Glutamatergic neuron (in vitro differentiated cells): ENCODE measurements at places on chromosomes 7 and 10. TPM values are rescaled to one million over a fixed set of nuclear protein-coding genes. Genes with fewer than 3 reads are reported as not detected.

The TUBB8 gene
- total RNA-seq, result 1.1 TPM

The NODAL gene
- total RNA-seq, result not detected

The MTERF1 gene
- 17.0 TPM for total RNA-seq

The TACC2 gene
- total RNA-seq, result 499 TPM

The PCGF6 gene
- 7.4 TPM for total RNA-seq

The CACNB2 gene
- 3.2 TPM for total RNA-seq

The GPRIN2 gene
- total RNA-seq, result 3.0 TPM

DNA sequence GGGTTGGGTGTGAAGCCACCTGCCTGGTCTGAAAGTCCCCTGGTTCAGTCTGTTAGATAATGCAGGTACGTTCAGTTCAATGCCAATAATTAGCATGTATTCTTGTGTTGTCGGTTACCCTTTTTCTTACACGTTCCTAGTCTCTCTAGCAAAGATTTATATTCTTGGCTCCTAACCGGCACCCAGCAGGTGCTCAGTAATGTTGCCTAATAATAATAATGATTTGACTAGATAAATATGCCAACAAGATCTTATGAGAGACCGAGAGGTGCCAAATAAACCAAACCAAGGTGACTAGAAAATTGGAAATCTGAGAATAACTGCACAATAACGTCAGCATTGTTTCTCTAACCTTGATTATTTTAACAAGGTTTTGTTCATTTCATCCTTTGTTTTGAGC, 1.1 kb upstream of the SMIM30 start:
- DNase-seq, result no peak

The ZNF365 gene
- total RNA-seq, result 0.76 TPM

DNA sequence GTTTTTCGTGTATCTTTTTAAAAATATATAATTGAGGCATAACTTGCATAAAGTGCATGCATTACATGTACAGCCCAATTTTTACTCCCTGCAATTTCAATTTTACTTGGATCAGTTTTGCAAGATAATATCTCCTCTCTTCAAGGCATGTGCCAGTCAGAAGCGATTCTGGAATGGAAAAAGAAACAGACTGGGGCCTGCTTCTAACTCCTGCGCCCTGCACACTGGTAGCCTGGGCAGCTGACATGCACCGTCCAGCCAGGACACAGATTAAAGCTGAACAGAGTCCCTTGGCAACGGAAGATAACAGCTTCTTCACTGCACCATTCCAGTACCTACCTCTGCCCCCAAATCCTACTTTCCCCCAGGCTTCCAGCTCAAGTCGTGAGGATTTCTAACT, 182.1 kb downstream of the FAM107B start:
- no peak for DNase-seq

DNA sequence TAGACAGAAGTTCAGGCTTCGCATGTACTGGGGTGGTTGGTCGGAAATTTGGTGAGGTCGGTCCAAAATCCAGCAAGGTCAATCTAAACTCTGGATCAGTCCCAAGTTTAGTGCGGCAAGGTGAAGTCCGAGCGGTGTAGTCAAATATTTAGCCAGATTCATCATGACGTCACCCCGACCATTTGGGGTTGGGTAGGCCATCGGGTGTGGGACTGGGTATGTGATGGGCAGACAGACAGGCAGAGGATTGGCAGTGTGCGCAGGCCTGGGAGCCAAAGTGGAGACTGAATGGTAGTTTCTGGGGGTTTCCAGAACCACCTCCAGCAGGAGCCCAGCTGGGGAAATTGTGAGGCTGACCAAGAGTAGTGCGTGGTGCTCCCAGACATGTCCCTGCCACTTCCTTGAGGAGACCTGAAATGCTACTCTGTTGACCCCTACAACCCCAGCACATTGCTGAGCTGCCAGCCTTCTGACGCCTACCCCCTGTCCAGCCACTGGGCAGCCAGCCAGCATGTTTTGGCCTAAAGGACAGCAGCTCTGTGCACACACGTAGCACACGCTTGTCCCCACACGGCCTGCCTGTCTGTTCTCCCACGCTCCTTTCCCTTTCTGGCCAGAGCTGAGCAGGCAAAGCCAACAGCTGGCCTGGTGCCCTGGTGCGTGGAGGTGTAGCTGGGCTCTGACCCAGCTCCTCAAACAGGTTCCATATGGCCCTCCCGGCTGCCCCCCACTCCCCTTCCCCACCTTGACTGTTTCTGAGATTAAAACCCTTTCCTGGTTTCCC, 55.9 kb downstream of the FAM241B start:
- DNase-seq, result no peak

DNA sequence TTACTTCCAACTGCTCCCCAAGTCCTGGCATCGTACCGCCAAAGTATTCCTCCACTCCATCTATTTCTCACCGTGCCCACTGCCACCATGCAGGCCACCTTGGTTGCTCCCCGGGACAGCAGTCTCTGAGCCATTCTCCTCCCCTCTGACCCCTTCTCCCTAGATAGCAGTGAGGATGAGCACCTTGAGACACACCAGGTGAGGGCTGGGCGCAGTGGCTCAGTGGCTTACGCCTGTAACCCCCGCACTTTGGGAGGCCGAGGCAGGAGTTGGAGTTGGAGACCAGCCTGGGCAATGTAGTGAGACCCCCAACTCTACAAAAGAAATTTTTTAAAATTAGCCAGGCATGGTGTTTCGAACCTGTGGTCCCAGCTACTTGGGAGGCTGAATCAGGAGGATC, 4.2 kb downstream of the SLC29A4 start:
- no peak for DNase-seq

DNA sequence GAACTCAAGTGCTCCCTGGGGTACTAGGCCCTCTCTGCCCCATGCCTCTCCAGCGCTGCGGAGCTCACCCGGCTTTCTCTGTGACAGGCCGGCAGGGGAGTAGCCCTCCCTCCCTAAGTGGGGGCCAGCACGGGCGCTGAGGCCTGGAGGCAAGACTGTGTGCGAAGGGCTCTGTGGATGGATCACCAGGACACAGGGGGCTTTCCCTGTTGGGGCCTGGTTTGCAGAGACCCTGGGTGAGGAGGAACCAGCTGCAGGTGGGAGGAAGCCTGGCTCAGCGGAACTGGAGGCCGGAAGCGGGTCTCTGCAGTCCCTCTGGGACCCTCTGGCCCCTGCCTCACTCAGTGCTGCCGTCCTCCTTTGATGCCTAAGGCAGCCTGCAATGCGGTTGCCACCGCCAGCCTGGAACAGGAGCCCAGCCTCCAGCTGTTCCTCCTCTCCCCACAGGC, 106.0 kb downstream of the CYTH3 start:
- peak; percentile 54 for DNase-seq

DNA sequence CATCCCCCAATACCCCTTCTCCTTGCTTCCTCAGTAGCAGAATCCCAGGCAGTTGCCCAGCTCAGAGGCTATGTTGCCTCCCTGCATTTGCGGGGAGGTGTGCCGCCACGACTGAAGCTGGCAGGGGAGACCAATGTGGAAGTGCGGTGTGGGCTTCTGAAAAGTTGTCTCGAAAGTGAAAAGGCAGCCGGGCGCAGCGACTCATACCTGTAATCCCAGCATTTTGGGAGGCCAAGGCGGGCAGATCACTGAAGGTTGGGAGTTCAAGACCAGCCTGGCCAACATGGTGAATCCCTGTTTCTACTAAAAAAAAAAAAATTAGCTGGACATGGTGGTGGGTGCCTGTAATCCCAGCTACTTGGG, 15.9 kb upstream of the PFKFB3 start:
- DNase-seq, result no peak

DNA sequence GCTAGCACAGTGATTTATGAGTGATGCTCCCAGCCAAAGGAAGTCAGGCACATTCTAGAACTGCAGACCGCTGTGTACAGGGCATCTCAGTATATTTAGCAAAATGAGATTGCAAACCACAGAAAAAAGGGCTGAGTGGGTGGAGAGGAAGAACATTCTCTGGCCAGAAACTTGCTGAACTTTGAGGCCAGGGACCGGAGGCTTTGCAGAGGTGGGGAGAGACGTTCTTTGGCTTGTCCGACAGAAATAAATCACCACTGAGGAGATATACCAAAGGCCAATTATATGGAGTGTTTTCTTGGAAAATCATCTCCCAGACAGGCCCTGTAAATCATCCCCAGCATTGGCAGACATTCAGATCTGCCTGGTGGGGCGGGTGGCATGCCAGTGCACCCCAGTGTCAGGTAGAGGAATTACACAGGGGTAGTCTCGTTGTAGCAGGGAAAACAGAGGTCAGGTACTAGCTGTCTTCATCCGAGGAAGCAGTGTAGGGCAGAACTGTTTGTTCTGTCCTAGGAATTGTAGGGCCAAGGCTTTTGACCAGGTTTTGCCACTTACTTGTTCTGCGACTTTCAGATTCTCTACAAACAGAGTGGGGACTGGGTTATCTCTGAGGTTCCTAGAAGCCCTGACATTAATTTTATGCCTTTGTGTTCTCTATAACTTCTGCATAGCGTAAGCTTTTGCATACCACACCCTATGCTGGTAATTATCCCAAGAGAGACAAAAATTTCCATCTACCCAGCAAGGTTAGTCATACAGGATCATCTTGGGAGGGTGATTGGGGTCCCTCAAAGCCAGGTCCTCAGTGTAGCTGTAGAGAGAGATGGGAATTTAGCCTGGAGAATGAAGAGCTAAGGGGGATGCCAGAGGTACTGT, 655.6 kb downstream of the LRMDA start:
- no peak for DNase-seq

The SRGN gene
- total RNA-seq, result not detected

DNA sequence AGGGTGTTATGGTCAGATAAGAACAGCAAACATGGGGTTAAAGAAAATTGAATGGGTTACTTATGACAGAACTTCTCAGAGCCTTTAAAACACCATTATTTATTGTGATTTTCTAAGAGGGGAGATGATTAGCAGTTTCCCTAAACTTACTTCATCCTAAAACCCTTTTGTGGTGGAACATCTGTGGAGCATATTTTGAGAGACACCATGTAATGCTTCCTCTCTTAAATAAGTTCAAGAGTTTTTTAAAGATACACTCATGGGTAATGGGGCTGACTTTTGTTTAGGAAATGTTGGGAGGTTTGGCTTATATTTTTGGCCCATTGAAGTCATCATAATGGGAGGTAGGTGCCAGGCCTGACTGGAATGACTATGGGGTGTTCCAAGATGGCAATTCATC, 8.4 kb upstream of the PDCD4 start:
- DNase-seq, result no peak

DNA sequence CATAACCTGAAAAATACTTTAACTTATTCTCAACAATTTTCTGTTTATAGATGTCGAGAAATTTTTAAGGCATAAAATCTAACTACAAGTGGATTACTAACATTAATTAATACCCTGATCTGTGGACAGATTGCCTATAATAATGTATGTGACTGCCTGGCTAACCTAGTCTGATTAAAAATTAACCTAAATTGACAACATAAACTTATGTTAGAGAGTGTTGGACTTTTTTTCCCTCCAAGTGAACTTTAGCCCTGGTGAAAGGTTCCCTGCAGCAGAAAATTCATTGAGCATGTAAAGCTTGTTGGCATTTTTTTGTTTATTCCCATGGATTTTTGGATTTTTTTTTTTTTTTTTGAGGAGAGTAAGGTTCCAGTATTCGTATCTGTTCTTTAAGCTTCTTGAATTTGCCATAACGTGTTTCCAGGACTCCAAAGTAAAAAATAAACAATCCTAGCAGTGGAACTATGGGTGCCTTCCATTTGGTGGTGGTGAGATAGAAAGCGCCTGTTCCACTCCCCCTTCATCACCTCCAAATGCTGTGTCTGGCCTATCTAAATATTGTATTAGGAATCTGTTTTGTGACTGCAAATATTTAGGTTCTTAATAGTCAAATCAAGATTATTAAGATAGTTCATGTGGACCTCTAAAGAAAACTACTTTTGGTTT, 36.1 kb downstream of the NET1 start:
- no peak for DNase-seq

The DPY19L1 gene
- 12.3 TPM for total RNA-seq

The ADAP1 gene
- 61.1 TPM for total RNA-seq

DNA sequence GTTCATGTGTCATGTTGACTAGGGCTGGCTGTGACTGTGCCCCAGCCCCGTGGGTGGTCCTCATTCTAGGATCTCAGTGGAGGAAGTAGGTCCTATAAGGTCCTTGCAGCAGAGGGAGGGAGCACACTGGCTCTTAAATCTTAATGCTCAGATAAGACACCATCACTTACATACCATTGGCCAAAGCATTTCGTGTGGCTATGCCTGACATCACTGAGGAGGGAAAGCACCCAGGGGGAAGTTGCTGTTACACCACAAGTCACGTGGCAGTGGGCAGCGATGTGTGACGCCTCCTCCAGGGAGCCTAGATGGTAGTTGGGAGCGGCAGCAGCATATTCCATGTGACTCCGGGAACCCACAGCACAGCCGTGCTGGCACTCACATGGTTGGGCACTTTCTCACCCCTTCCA, 224.7 kb upstream of the SH2B2 start:
- DNase-seq, result no peak

DNA sequence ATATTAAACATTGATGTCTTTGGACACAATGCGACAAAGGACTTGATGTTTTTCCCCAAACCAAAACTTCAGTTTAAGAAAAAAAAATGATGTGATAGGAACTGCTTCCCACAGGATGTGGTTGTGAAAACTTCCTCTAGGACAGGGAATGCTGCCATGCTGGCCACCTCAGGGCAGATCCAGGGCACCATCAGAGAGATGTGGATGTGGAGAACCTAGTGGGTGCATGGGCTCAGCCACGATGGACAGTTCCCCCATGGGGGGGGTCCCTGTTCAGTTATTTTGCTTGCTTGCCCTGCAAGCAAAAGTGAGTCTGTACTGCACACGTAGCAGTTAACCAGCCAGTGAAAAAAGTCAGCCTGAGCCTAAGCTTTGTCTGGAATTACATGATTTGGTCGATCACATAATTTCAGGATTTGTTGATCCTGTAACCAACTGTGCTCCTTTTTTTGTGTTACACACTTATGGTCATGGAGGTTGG, 36.3 kb downstream of the LAMB4 start:
- no peak for DNase-seq

The DRGX gene
- 65.2 TPM for total RNA-seq

The GPR15LG gene
- not detected for total RNA-seq
